ENCODE measurements at places on chromosomes 7 and 10. TPM values are rescaled to one million over a fixed set of nuclear protein-coding genes. Genes with fewer than 3 reads are reported as not detected.

- H3K36me3 ChIP-seq = no peaks in the 10 kb centered on the region
- no peaks in the 10 kb centered on the region for H3K27me3 ChIP-seq
- no peak for DNase-seq
- no peak overlapping the region for H3K4me3 ChIP-seq
- peak overlapping the region; percentile 28 for H3K27ac ChIP-seq
- H3K4me1 ChIP-seq = peaks cover 17% of the 10 kb centered on the region
Measured at GRCh38 chr10:14553448-14553847, 221.2 kb downstream of the FAM107B start.

DNA sequence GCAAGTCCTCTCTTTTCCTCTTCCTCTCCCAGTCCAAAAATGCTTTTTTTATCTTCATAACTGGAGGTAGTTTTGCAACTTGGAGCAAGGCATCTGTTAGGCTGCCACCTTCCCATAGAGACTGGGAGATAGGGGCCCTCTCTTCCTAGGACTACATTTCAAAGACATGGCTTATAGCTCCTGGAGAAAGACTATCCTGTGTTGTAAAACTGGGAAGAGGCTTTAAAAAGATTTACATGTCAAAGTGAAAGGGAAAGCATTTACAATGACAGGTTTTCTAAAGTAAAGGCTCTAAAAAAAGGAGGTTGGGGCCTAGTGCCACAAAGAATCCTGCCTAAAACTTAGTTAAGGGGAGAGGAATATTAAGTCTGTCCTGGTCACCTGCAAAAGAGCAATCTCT lies 82.2 kb upstream of the SEMA3E start:
- no peaks in the 10 kb centered on the region for H3K4me1 ChIP-seq
- no peaks in the 10 kb centered on the region for H3K36me3 ChIP-seq
- H3K27me3 ChIP-seq = no peaks in the 10 kb centered on the region
- H3K27ac ChIP-seq = no peak overlapping the region

DNA sequence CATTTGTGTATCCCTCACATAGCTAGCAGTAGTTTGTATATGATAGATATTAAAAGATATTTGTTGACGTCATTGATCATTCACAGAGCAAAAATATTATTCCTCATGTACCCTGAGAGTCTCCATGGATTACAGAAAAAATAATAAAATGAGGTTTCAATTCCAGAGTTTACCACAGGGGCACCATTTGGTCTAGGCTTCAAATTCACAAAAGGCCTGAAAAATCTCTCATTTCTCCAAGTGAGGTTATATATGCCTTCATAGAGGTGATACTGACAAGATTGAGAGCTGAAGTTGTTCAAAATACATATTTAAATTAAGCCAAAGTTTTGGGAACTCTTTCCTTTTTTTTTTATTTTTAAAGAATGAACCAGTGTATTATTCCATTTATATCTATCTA lies 52.7 kb downstream of the TMEM26 start:
- no peaks in the 10 kb centered on the region for H3K4me1 ChIP-seq
- H3K27ac ChIP-seq = no peak overlapping the region
- no peaks in the 10 kb centered on the region for H3K36me3 ChIP-seq
- no peak overlapping the region for H3K4me3 ChIP-seq
- DNase-seq = no peak
- H3K27me3 ChIP-seq = no peaks in the 10 kb centered on the region

The ZCWPW1 gene
- 4.7 TPM for total RNA-seq

GRCh38 chr10:86650151-86650550 lies 4.2 kb upstream of the OPN4 start:
- peaks cover 17% of the 10 kb centered on the region for H3K4me1 ChIP-seq
- H3K27ac ChIP-seq = no peak overlapping the region
- no peaks in the 10 kb centered on the region for H3K36me3 ChIP-seq

DNA sequence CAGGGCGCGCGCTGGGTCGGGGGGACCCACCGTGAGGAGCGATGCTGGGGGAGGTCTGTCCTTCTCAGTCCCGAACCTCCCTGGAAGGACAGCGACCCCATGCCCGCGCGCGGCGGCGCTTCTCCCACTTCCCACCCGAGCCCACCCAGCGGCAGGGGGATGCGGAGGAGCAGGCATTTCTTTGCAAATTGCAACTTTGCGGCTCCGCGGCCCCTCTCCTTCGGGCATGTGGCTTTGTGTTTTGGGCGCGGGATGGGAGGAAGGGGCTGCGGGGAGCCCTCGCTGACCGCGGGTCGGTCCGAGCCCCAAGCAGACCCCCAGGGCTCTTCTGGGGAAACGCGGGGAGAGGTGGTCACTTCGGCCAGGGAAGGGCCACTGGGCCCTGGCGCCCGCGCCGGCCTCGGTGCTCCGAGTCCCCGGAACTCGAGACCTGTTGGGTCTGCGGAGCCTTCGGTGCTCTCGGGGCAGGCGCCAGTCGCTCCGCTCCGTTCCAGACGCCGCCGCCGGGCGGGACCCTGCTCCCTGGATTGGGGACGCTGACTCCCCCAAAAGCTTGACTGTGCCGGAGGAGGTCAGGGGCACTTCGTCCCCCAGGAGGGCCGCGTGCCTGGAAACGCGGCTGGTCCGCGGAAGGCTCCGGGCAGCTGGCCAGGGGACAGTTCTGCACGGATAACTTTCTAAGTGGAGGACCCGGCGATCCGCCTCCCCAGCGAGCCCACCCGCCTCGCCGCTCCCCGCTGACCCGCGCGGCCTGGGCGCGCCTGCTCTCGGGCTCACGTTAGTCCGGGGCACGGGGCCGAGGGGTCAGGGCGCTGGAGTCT lies 164.2 kb upstream of the DPP6 start:
- no peak overlapping the region for H3K27ac ChIP-seq
- DNase-seq = no peak
- H3K36me3 ChIP-seq = no peaks in the 10 kb centered on the region
- H3K27me3 ChIP-seq = peaks cover 41% of the 10 kb centered on the region

DNA sequence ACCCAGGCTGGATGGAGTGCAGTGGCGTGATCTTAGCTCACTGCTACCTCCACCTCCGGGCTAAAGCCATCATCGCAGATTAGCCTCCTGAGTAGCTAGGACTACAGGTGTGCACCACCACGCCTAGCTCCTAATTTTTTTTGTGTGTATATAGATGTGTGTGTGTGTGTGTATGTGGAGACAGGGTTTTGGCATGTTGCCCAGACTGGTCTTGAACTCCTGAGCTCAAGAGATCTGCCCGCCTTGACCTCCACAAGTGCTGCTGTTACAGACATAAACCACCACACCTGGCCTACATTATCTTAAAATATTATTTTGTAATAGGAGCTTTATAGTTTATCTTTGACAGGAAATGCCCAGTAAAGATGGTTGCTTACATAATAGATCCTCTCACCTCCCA lies 25.0 kb downstream of the FOXP2 start:
- no peak overlapping the region for H3K27ac ChIP-seq
- no peaks in the 10 kb centered on the region for H3K36me3 ChIP-seq
- H3K4me3 ChIP-seq = no peak overlapping the region
- DNase-seq = no peak
- H3K4me1 ChIP-seq = peaks cover 3% of the 10 kb centered on the region

DNA sequence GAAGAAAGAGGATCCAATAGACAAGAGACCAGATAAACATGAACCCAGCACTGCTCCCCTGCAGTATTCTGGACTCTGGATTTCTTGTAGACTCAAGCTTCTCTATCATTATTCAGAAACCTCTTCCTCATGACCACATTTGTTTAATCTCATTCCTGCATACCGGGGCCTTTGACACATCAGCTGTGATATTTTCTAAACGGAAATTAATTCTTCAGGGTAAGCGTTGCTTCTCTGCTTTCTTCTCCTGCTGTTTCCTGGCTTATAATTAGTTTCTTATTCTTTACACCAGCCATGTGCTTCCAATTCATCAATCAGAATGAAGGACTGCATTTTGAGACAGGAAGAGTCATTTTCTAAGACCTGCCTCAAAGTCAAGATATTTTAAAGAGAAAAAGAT lies 54.2 kb upstream of the TARP start:
- H3K27me3 ChIP-seq = no peaks in the 10 kb centered on the region
- no peak for DNase-seq
- no peak overlapping the region for H3K4me3 ChIP-seq
- no peaks in the 10 kb centered on the region for H3K4me1 ChIP-seq

DNA sequence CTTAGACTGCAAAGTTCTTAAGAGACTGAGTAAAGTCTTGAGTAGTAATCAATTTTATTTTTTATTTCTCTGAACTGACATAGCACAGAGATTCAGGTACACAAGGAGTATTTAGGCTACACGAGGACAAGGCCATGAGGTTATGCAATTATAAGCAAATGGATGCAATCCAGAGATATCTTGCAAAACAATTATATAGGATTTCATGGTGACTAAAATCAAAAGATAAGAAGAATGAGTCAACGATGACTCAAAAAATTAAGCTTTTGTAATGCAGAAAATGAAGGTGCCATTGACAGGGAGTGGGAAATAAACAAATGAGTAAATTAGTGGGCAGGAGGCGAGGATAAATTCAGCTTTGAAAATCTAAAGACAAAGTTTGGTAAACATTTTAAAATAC lies 66.7 kb upstream of the MYO3A start:
- H3K27me3 ChIP-seq = no peaks in the 10 kb centered on the region
- H3K4me1 ChIP-seq = no peaks in the 10 kb centered on the region
- H3K27ac ChIP-seq = no peak overlapping the region
- DNase-seq = no peak
- H3K36me3 ChIP-seq = no peaks in the 10 kb centered on the region

GRCh38 chr10:95796504-95796903 lies 40.5 kb downstream of the ENTPD1 start:
- no peak overlapping the region for H3K4me3 ChIP-seq
- no peaks in the 10 kb centered on the region for H3K27me3 ChIP-seq
- peaks cover 42% of the 10 kb centered on the region for H3K4me1 ChIP-seq
- no peak overlapping the region for H3K27ac ChIP-seq
- DNase-seq = no peak

The MSANTD7 gene
- 8.2 TPM for total RNA-seq
